DND-41 (cell line): ENCODE measurements at places on chromosomes 6 and 20.

DNA sequence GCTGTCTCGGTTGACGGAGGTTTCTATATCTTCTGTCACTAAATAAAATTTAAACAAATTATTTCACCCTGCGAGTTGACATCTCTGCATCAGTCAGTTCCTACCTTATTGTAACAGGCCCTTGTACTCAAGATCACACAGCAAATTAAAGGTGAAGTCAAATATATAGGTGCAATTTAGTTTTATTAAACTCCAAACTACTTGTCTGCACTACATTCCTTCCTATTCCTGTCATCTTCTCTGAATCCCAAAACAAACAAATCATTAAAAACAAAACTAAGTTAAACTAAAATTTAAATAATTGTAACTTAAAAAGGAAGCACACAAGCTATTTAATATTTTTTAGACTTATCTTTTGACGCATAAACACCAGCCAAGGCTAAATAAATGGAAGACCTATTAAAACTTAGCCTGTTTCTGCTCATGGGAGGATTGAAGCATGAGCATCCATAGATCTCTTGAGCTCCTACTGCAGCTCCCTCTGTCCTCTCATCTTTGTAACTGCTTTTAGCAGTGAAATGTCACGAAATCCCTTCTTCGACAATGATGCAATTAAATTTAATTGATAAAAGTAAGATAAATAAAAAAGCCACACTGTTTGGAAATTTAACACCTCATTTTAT lies 1152.3 kb upstream of the GJE1 start:
- DNase-seq, result no peak

- no peak for DNase-seq
Observed at GRCh38 chr6:4922488-4923037, 81.3 kb downstream of the RPP40 start.

GRCh38 chr20:24109537-24109936 lies 121.0 kb upstream of the GGTLC1 start:
- no peak for DNase-seq

- DNase-seq, result no peak
Observed at GRCh38 chr20:52454660-52455059, 263.1 kb upstream of the ZFP64 start.
